ENCODE measurements at places on chromosomes 12 and 14.

GRCh38 chr12:19125325-19125724 is 4.2 kb upstream of the PLEKHA5 start:
- no peaks in the 10 kb centered on the region for H3K27me3 ChIP-seq
- no peak overlapping the region for H3K4me3 ChIP-seq
- DNase-seq = peak; percentile 64

DNA sequence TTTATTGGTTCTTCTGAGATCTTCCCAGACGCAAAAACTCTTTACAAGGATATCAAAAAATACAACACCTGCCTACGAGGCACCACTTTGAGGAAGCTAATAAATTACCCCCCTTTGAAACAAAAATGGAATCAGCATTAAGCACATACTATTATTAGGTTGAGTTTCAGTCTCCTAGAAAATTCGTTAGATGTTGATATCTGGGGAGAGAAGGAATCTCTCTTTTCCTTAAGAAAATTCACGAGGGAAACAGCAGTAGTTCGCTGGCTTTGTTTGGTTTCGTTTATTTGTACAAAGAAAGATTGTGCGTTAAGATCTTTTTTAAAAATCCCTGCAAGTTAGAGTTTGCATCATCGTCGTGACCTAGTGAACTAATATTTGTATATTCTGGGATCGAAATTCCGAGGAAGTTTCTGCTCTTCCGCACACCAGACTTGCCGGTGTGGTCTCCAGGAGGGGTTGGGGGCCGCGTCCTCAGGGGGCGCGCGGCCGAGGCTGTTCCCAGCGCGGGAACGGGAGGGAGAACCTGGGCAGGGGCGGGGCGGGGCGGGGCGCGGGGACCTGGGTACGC is 12.1 kb downstream of the NKX2-1 start:
- no peak overlapping the region for H3K4me3 ChIP-seq
- DNase-seq = no peak
- no peak overlapping the region for H3K27ac ChIP-seq
- H3K36me3 ChIP-seq = no peaks in the 10 kb centered on the region

GRCh38 chr12:308511-308910 is 45.9 kb upstream of the SLC6A13 start:
- H3K36me3 ChIP-seq = peaks cover 38% of the 10 kb centered on the region
- H3K27ac ChIP-seq = no peak overlapping the region
- peak; percentile 91 for DNase-seq
- H3K4me3 ChIP-seq = no peak overlapping the region
- H3K4me1 ChIP-seq = no peaks in the 10 kb centered on the region

DNA sequence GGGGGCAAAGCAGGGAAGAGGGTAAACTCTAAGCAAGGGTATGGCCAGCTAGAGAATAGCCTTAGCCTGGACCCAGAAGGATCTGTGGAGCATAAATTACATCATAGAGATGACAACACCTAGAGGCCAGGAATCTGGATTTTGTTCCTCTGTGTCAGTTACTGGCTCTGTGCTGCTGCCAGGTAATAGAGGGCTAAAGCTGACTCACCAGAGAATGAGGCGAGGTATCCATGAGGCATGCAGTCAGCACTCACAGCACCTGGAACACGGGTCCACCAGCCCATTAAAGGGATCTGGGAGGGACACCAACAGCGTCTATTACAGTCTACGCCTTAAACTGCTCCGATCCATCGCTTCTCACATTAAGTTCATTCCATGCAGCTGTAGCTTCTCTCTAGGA is 74.9 kb upstream of the CMKLR1 start:
- no peaks in the 10 kb centered on the region for H3K36me3 ChIP-seq
- H3K27me3 ChIP-seq = no peaks in the 10 kb centered on the region
- DNase-seq = peak; percentile 88
- no peak overlapping the region for H3K4me3 ChIP-seq
- H3K4me1 ChIP-seq = no peaks in the 10 kb centered on the region

DNA sequence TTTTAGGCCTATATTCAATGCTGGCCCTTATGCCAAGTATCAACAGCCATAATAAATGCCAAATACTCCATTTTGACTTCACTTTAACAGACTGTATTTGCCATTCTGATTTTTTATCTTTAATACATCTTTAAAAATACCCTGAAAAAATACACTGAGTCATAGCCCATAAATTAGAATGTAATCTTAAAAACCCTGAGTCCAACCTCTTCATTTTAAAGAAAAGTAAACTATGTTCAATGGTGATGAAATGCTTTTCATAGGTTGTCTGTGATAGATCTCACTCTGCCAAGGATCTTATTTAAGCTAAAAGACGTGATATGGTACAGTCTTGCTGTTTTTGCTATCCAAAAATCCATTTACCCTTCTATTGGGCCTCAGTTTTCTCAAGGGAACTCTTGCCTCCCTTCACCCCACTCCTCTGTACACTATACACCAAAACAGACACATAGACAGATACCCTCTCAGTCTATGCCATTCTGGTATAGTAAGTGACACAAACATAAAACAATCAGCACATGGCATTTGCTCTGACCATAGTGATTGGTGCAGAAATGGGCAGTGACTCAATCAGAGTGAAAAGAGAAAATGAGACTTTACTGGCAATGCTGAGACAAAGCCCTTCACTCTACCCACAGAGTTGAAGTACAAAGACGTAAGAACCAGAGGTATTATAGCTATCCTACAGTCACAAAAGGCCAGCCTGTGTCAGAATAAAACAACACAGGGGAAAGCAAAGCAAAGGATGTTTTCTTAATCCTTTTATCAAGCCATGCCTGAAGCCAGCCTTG is 49.1 kb downstream of the BTG1 start:
- DNase-seq = no peak
- no peak overlapping the region for H3K4me3 ChIP-seq
- no peaks in the 10 kb centered on the region for H3K36me3 ChIP-seq
- no peak overlapping the region for H3K27ac ChIP-seq
